ENCODE measurements at places on chromosomes 5 and 9.

- no peak for DNase-seq
Measured at GRCh38 chr5:4945296-4945695, 194.8 kb upstream of the ADAMTS16 start.

GRCh38 chr5:118984602-118985001, 3.7 kb downstream of the DTWD2 start:
- DNase-seq: no peak

DNA sequence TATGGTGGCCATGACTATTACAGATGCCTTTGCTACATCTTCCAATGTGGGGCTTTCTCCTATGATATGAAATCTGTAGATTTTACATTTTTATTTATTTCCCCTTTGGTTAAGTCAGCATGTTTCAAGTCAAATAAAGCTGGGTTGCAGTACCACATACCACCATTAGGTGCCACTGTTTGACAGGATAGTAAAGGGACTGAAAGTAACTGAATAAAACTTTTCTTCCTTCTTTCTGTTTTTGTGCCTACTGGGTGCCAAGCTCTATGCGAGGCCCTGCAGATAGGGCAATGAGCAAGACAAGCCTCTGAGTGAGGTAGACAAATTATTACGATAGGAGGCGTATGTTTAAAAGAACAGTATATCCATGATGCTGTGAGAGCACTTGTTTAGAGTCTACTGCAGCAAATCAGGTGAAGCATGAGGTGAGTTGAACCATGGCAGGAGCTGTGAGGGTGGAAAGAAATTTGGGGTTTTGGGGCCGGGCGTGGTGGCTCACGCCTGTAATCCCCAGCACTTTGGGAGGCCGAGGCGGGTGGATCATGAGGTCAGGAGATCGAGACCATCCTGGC, 64.8 kb downstream of the GDNF start:
- DNase-seq: no peak

- DNase-seq: no peak
Measured at GRCh38 chr5:43316421-43316820, 3.2 kb upstream of the HMGCS1 start.

GRCh38 chr5:83877911-83878706, 157.5 kb upstream of the HAPLN1 start:
- DNase-seq: no peak

GRCh38 chr9:13070612-13071595, 208.6 kb downstream of the MPDZ start:
- no peak for DNase-seq

DNA sequence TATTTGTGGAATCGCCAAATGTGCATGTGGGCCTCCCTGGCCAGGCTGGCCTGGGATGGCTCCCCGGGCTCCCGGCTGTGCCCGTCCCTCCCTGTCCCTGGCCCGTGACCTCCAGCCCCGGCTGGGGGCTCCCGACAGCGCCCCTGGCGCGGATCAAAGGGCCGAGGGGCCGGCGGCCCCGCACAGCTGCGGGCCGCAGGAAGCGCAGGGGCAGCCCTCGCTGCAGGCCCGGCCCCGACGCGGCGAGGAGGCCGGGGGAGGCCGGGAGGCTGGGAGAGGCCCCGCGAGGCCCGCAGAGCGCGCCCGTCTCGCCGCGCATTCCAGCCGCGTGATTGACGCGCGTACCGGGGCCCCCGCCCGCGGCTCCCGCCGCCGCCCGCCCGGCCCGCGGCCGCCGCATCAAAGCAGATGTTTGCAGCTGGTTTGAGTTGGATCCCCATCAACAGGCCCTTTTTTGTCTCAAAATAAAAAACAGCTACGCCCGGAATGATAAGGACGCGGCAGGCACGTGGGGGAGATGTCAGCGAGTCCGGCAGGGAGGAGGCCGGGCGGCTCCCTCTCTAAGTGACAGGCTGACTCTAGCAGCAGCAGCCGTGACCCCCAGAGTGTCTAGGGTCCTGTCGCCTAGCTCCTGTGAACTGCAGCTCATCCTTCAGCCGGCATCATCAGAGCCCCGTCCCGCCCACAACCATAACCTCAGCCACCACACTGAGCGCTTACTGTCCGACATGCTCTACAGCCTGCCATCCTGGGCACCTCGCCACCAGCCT, 69.4 kb downstream of the LMX1B start:
- DNase-seq: no peak
